Stimulated activated CD8-positive, alpha-beta memory T cell treated with anti-CD3 and anti-CD28 coated beads, Interleukin-2, amount 100 ng/mL, for 1 hour (primary cell): ENCODE measurements at places on chromosomes 5 and 9.

GRCh38 chr5:124963236-124963919 lies 216.9 kb upstream of the ZNF608 start:
- DNase-seq: no peak

DNA sequence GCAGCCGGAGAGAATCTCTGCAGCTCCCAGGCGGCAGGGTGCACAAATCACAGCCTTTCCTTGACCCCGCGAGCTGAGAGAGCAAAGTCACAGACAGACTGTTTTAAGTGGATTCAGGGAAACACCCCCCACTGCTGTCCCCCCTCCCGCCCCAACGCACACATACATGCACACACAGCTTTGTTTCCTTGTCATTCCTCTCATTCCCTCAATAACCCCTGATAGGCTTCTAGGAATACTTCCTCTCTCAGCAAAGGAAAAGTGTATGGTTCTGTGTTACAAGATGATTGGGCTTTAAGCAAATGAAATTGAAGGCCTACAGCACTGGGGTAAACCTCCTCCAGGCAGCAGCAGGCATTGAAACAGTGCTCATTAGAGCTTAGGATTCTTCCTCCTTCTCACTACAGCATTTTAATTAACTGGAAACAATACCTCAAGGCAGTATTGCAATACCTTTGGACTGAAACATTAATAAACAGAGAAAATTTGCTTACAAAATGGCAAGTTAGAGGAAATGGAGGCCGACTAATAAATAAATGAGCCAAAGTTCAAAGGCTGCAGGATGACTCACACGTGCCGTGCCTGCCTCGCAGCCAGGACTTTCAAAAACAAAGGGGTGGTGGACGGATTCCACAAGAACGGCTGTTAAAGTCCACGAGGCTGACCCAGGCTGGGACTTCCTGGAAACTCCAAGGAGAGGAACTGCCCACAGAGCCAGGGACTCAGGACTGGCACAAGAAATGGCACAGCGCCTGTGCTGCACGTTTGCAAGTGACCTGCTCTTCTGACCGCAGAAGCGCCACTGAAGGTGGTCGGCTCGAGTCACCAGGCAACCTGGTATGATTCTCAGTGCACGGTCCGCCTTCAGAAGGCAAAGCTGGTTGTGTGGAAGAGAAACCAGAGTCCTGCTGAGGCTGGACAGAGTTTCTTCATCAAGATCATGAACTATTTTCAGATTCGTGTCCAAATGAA lies 236.2 kb downstream of the SYK start:
- DNase-seq: no peak

GRCh38 chr5:134143431-134143830 lies 28.9 kb downstream of the TCF7 start:
- DNase-seq: no peak

- DNase-seq: no peak
Observed at GRCh38 chr5:119070578-119070827, 384 bp upstream of the DMXL1 start.

DNA sequence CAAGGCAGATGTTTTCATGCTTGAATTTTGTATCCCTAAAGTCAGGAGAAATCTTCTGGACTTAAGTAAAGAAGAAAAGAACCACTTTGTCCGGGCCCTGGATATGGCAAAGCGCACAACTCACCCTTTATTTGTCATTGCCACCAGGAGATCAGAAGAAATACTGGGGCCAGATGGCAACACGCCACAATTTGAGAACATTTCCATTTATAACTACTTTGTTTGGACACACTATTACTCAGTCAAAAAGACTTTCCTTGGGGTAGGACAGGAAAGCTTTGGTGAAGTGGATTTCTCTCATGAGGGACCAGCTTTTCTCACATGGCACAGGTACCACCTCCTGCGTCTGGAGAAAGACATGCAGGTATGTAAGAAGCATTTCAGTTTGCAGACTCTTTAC lies 2.3 kb downstream of the TYRP1 start:
- DNase-seq: no peak

DNA sequence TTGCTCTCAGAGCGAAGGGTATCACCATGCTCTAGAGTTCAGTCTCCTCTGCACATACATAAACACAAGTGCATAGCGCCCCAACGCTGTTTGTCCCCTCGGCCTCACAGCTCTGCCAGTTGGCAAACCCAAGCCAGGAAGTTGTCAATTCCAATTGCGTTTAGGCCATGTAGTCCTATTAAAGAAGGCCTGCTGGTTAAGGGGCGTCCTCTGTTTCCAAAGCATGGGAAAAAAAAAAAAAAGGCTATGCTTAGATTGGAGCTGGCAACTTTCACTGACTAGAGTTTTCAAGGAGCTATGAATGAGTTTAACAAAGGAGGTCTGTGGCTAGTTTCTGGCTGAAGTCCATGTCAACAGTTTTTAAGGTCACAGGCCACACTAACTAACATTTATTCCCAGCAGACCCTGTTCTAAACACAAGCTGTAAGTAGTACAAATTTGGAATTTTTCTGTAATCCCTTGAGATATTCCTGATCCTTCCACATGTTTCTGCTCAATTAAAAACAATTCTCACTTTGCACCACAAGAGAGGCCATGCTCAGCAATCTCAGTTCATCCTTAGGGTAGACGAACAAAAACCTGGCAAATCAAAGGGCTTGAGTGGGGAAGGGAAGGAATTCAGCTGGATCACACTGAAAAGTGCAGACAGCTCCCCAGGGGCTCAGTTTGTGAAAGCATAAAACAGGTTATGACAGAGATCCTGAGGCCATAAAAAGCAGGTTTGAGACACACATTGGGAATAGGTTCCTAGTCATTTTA lies 187.7 kb downstream of the DENND1A start:
- no peak for DNase-seq

- DNase-seq: peak; percentile 13
Observed at GRCh38 chr9:124285903-124286291, 28.1 kb downstream of the NEK6 start.

GRCh38 chr9:70811638-70812037 lies 309.8 kb downstream of the TRPM3 start:
- no peak for DNase-seq

DNA sequence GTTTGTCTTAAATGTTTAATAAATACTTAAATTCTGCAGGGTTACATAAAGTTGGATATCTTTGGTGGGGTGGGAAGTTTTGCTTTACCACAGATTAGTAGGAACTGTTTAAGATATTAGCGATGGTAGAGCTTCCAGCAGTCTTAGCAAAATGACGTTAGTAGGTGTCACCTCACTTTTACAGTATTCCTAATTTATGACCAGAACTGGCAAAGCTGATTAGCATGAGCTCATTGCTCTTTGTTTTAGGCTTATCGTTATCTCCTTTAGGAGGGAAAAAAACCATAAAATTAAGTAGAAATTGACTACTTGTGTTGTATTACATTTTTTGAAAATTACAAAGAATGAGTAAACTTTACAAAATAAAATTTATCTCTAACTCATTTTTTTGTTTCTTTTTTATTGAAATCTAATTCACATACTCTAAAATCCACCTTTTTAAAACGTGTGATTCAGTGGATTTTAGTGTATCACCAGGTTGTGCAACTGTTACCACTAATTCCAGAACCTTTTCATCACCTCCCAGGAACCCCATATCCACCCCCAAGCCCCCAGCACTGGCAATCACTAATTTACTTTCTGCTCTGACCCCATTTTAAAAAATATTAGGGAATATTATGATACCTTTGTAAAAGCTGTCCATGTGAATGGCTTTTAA lies 129.5 kb downstream of the TRIO start:
- no peak for DNase-seq

DNA sequence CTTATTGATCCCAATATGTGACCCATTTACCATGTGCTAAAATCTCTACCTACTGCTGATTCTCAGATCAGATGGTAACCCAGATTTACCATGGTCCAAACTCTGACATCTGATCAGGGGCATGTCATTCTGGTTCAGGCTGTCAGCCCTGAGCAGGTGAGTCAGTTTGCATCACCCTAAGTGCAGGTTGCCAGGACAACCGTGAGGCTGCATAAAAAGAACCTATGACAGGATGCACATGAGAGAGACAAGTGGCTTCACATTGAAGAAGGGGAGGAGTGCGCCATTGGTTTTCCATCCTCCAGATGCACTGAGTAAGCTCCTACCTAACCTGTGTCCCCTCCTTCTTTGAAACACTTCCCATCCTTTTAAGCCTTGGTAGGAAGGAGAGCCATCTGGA lies 801 bp upstream of the PRSS3 start:
- DNase-seq: no peak

DNA sequence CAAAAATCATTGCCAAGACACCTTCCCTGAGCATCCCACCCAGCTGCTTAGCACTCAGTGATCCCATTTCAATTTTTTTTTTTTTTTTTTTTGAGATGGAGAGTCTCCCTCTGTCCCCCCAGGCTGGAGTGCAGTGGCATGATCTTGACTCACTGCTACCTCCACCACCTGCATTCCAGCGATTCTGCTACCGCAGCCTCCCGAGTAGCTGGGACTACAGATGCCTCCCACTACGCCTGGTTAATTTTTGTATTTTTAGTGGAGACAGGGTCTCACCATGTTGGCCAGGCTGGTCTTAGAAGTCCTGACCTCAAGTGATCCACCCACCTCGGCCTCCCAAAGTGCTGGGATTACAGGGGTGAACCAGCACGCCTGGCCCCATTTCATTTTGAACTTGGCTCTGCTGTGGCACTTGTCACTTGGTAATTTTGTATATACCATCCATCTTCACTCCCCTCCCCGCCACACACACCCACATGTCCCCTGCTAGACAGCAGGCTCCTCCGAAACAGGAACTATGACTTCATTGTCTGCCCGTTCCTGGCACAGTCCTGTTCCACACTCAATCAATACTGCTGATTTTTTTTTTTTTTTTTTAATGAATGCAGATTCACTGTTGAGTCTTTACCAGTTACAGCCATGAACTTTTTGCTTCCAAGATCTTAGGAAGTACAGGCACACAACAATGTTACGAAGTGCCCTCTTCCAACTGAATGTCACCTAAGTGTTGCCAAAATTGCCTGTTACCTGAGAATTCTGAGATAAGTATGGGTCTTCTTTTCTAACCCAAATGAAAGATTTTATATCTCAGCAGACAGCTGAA lies 17.3 kb upstream of the ZBTB34 start:
- DNase-seq: no peak

- DNase-seq: no peak
Observed at GRCh38 chr9:129379886-129380285, 201.8 kb upstream of the IER5L start.

GRCh38 chr5:54936201-54936600 lies 49.2 kb downstream of the ESM1 start:
- no peak for DNase-seq

GRCh38 chr9:133621725-133622267 lies 12.6 kb upstream of the FAM163B start:
- DNase-seq: no peak

DNA sequence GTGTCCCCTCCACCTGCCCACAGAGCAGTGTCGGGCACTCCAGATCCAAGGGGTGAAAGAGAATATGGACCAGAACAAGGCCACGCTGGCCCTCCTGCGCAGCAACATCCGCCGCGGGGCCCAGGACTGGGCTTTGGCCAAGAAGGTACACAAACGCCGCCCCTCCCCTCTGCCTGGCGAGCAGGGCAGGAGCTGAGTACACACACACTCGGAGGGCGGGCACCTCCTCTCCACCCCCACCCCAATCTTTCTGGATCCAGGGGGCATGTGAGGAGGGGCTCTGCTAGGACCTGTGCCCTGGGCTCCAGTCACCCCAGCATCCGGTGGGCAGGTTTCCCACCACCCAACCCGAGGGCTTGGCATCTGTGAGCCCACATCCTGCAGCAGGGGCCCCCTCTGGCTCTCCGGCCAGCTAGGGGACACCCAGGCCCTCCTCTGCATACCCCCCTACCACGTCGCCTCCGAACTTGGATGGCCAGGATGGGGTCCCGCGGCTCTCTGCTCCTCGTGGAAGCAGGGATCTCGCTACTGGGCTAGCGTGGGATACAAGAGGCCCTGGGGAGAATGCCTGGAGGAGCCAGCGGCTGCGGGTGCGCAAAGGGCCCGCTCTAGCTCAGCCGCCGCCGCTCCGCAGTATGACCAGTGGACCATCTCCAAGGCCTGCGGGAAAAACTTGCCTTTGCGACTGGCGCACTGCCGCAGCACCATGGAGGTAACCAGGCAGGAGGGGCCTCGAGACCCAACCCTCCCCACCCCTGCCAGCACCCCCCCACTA lies 3.1 kb downstream of the CCDC183 start:
- no peak for DNase-seq

DNA sequence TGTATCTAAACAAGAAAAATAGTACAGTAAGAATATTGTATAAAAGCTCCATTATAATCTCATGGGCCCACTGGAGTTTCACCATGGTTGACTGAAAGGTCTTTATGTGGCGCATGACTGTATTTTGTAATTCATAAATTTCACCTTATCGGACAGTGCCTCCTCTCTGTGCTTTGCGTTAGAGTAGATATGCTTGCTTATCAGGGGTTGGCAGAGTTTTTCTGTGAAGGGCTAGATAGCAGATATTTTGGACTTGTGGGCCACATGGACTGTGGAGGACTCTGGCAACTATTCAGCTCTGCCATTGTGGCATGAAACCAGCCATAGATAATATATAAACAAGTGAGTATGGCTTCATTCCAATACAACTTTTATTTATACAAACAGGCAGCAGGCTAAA lies 23.2 kb downstream of the GAPVD1 start:
- no peak for DNase-seq

GRCh38 chr5:155935723-155936122 lies 391.2 kb upstream of the SGCD start:
- no peak for DNase-seq

DNA sequence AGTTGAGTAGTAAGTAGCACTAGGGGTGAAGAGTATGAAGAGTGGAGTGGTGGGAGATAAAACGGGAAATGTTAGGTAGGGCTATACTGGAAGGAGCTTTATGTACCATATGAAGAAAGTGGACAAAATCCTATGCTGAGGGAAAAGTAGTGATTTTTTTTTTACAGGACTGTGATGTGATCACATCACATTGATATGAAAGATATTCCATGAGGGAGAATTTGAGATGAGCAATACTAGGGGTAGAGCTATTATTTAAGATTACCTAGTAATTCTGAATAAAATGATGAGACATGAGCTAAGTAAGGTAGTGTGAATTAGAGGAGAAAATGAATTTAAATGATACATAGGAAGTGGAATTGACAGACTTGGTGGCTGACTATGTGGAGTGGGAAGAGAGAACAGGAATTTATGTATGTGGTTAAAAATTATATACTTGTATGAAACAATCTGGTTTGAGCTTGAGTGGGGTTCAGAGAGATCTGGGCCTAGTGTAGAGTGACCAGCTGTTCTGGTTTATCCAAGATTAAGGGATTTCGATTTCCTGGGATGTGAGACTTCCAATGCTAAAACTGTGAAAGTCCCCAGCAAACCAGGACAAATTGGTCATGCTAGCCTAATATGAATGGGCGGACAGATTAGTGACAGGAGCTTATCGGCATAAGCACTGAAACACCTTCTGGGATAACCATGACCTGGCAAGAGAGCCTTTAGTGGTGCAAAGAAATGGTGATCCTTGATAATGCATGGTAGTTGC lies 29.3 kb upstream of the STOM start:
- no peak for DNase-seq
